ENCODE measurements at places on chromosomes 16 and 17. TPM values are rescaled to one million over a fixed set of nuclear protein-coding genes. Genes with fewer than 3 reads are reported as not detected.

RANBP10 gene
- 13.8 TPM for polyA plus RNA-seq

SHPK gene
- polyA plus RNA-seq, result 3.5 TPM

PERCC1 gene
- polyA plus RNA-seq, result not detected

SARM1 gene
- 7.0 TPM for polyA plus RNA-seq

DNA sequence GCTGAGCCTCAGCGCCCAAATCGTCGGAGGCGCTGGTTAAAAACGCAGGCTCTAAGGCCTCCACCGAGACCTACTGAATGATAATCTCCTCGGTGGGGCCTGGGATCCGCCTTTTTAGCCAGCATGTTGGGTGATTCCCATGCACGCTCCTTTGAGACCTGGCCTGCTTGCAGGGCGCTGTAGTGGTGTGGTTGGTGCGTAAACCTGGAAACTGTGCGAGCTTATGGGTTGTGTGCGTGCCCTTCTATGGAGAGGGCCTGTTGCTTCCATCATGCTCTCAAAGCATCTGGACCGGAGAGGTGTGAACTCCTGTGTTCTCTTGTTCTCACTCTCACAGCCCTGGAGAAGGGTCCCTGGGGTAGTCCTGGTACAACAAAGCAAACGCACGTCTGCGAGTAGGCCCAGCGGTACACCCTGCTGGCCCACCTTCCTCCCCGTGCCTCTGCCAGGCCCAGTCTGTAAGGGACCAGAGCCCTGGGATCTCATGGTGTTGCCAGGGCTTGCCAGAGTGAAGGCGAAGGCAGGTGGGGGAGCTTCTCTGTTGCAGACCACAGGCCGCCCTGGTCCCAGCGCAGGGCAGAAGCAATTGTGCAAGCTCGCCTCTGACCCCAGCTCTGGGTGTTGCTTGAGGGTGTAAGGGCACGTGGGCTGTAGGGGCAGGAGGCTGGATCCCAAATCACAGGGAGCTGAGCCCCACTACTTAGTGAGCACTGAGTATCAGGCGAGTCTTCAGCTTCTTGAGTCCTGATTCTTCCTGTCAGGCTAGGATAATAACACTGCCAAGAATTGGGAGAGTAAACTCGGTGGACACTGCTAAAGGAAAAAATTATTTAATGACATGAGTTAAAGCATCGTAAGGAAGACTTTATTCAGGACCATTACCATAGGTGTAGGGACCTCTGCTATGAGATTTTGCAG, 879 bp upstream of the LRRC75A start:
- DNase-seq, result no peak

DNA sequence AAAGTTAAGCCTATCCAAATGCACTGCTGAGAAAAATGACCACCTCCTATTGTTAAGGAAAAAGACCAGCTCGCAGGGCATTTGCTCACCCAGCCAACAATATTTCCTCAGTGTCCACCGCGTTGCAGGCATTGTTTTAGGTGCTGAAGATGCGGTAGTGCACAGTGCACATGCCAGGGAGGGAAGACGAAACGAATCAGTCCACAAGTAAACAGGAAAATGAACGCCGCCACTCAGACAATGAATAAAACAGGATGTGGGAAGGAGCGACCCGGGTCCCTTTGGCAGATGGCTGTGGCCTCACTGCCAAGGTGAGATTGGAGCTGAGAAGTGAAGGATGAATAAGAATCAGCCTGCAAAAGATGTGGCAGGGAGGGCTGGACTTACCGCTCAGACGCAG, 249.2 kb downstream of the FOXL1 start:
- no peak for DNase-seq

- DNase-seq, result no peak
Measured at GRCh38 chr17:64662774-64663367, 764 bp upstream of the SMURF2 start.

DNA sequence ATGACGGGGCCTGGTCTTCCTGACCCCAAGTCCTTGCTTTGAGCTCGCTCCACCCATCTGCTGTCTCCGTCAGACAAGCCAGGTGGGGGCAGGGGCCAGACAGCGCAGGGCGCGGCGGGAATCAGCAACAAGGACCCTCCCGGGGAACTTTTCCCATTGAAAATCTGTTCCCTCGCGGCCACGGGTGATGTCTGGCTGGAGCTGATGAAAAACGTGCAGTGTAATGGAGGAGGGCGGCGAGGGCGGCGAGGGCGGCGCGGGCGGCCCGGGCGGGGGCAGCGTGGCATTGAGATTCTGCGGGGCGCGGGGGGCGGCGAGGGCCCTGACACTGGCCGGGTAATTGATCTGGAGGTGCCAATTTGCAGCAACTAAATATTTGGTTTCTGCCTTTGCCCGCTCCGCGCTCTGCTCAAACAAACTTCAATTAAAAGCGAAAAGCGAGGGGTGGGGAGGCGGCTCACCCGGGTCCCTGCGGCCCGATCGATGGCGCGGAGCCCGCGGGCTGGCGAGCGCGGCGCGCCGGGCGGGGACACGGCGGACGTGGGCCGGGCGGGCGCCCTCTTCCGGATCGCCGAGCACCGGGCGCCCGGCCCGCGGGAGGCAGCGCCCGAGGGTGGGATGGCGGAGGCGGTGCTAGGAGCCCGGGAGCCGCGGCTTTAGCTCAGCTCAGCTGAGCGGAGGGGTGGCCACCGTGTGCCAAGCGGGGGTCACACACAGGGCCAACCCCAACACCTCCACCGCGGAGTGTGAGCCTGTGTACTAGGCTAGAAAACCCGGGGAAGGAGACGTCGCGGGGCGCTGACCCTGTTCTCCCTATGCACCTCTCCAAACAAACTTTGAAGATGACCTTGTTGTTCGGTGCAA, 32.4 kb downstream of the DCAKD start:
- DNase-seq, result no peak

DNA sequence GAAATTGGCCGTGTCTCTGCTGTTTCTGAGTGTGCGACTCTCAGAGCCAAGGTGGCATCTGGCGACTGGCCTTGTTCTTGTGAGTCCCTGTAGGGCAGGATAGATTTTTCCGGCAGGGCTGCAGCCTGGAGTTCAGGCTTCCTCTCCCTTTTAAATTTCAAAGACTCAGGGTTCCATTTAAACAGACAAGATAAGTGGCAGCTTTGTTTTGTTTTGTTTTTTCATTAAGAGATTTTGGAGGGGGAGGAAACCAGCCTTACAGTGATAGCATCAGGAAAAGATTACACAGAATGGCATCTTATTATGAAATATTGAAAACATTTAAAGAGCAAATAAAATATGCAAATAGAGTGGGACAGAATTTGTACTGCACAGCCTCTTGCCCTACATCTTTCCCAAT, 151.3 kb downstream of the RPTOR start:
- no peak for DNase-seq

- DNase-seq, result no peak
Measured at GRCh38 chr16:50093607-50094539, 28.1 kb downstream of the HEATR3 start.

Measured in naive thymus-derived CD8-positive, alpha-beta T cell (primary cell).